Activated CD4-positive, CD25-positive, alpha-beta regulatory T cell treated with anti-CD3 and anti-CD28 coated beads, Interleukin-2, amount 50 U/mL, for 16 hours (primary cell): ENCODE measurements at places on chromosomes 2 and 18.
A peak's percentile ranks its signal among the peaks of the same experiment; 100 is the strongest.

- DNase-seq, result no peak
Observed at GRCh38 chr18:49697757-49698524, 115.4 kb downstream of the ACAA2 start.

DNA sequence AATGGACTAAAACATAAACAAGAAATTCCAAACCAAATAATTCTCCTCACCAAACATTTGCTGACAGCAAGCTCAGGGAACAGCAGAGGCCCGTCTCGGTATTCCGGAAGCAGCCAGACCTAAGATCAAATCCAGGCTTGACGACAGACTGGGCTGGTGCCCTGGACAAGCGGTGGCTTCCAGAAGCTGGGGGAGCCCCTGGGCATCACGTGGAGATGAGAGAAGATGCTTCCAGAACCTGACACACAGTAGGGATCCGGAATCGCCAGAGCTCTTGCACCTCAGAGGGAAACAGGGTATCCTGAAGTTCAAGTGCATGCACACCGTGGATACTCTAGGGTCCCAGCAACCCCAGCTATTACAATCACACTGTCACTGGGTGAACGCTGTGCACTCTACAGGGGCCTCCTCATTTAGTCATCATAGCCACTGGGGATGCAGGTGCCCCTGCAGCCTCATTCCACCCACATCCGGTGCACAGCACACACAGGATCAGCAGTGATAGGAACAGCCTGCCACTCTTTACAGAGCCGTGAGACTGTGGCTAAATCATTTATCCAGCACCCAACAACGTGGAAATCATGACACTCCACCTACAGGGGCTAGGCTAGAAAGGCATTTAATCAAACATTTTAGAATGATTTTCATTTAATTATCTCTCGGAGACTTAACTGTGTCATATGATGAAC, 102.6 kb downstream of the HDAC4 start:
- peak; percentile 41 for DNase-seq

DNA sequence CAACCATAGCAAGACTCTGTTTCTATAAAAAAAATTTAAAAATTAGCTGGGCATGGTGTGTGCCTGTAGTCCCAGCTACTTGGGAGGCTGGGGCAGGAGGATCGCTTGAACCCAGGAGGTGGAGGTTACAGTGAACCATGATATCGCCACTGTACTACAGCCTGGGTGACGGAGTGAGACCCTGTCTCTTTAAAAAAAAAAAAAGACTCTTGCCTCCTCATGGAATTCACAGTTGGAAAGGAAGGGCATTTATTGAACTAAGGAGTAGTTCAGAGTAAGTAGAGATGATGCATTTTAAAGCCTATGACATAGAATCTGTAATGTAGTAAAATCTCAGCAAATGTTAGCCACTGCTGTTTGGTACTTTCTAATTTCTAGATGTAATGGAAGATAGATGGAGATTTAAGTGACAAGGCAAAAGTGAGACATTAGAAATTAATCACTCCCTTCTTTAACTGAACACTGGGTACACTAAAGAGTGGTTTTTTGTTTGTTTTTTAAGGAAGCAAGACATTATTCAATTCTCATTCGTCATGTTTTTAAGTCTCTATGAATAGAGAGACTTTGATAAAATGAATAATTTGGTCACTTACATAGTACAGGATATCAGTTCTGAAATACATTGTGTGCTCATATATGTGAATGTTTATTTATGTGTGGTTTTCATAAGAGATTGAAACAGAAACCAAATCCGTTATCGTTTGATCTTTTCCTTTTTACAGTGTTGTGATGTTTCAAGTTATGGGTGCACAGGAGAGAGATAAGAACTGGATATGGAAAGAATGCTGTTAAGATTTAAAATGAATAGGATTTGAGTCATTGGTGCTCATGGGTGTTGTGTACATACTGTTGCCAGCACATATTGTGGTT, 186.1 kb upstream of the STON1 start:
- no peak for DNase-seq

DNA sequence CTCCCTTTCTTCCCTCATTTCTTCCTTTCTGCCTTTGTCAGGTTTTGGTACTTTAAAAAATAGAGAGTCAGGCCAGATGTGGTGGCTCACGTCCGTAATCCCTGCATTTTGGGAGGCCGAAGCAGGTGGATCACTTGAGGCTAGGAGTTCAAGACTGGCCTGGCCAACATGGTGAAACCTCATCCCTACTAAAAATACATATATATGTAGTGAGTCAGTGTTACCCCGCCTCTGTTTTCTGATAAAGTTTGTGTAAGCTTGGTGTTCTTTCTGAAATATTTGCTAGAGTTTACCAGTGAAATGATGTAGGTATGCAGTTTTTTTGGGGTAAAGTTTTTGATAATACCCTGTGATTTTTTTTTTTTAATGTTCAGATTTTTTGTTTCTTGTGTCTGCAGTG, 58.8 kb downstream of the DGKD start:
- DNase-seq, result no peak

DNA sequence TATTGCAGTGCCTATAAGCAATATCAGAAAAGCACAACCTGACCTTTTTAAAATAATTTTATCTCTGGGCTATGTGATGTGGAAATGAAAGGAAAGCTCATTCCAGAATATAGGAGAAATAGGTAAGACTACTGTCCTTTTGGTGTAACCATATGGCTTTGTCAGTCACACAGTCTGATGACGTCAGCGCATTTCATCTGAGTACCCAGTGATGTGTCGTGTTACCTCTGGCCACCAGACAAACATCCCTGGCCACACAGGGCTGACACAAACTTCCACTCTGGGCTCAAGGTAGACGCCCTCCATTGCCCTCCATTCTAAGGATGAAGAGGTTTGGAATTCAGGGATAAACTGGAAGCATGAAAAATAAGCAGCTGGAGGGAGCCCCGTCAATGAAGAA, 506.7 kb downstream of the CMPK2 start:
- no peak for DNase-seq

DNA sequence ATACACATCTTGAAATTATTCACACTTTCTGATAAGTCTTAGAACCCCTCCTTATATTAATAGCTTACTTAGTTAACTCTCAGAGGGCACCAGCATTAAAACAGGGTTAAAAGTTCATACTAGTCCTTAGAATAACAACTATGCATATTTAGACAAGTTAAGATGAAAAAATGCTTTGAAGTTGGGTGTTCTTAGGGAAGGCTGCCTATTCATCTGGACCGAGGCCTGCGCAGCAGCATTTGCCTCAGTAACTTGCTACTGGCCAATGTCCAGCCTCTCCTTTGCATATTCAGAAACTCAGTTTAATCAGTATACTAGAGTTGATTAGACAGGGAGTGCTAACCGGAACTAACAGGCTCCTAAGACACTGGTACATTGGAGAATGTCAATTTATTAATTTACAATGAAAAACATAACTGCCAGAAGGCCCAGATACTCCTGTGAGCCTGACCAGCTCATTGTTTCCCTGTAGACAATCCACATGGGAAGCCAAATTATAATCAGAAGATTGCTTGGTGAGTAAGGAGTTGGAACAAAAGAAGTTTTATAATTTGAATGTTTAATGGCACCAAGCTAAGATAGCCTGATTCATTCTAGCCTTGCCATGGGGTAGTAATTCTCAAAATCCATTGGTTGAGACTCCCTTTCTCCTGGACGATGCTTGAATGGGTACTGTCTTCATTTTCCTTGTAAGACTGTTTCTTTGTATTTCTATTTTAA, 48.9 kb downstream of the DYNC1I2 start:
- no peak for DNase-seq

- DNase-seq, result no peak
Observed at GRCh38 chr2:170485254-170486026, 229.7 kb upstream of the SP5 start.

DNA sequence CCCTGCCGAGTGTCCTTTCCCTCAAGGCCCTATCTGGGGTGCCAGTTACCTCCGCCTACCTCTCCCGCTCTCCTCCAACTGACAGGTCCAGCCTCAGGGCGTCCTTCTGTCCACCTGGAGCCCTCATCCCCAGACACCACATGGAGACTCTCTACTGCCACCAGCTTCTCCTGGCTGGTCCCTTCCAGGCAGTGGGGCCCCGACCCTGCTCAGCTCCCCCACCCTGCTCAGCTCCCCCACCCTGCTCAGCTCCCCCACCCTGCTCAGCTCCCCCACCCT, 74.0 kb upstream of the ODC1 start:
- DNase-seq, result no peak

- DNase-seq, result no peak
Observed at GRCh38 chr2:1717113-1717512, 27.2 kb downstream of the PXDN start.

DNA sequence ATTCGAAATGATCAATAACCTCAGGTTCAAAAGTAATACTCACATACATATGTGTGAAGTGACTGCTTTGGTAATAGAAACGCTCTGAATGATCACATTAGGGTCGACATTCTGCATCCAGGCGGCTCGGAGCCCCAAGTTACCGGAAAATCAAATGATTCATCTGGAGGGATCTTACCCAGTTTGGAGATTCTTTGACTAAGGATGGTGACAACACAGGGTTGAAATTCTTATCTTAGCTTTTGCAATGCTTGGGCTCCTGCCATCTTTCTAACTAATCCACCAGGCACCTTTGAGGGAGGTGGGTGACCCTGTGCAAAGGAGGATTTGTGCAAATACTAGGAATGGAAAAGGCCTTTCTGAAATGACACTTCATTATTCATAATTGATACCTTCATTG, 10.8 kb downstream of the GBX2 start:
- DNase-seq, result no peak

DNA sequence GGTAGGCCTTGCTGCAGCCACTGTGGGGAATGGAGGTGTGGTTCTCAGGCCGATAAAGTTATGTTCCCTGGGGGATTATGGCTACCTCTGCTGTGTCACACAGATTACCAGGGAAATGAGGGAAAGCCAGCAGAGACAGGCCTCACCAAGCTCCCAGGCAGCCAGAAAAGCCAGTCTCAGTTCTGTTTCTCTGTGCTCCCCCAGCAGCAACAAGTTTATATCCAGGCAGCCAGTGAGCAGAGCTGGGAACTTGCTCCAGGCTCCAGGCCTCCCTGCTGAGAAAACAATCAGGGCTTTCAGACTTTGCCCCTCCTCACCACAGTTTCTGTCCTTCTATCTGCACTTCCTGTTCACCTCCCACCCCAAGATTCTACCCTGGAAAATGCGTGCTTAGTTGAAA, 596.6 kb upstream of the GYPC start:
- no peak for DNase-seq

GRCh38 chr2:7745369-7745768, 828.2 kb downstream of the RNF144A start:
- no peak for DNase-seq

DNA sequence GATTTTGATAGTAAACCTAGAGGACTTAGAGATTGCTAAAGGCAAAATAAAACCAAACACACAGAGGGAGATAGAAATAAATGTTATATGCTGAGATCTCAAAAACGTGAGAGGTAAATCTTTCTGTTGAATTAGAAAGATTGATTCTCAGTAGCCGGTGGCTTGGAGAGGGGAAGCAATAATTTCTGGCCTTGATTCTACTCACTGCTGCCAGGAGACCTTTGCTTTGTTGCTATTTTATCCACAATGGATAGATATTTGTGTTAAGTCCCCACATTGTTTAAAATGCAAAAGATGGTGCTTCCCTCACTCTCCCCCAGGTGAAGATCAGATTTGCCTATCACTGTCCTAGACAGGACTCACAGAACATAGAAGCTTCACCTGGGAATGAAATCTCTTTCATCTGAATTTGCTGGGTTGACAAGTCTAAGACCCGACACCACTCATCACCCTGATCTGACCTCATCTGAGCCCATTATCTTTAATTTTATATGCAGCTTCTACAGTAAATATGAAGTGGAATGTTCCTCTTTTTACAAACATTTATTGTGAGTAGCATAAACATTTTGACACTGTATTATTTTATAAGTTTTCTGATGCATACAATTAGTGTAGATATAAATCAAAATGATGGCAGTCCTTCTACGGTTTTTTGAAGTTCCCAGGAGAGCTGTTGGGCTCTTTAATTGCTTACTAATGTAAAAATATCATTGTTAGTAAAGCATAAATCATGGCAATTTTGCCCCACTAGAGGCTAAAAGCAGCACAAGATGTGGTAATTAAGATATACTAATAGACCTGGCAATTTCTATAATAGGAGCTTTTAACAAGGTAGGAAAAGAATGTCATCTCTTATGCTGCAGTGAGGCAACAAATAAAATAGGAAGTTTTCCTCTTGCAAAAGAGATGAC, 149.7 kb downstream of the DCC start:
- DNase-seq, result no peak

GRCh38 chr18:35470435-35470834, 27.3 kb downstream of the INO80C start:
- DNase-seq, result no peak

DNA sequence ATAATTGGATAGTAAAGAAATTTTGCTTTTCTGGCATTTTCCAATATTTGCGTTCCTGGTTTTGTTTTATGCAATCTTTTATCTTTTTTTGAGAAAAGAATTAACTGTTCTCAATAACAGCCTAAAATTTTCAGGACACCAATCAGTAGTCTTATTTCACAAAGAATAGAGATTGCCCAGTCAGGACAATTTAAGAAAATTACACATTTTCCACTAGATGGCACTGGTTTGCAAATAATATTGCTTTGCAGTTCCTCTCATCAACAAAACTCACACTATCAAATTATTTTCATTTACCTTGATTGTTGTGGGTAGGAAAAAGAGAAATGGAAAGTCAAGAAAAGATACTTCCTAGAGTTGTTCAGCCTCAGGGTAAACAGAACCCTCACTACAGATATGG, 2.4 kb upstream of the RBM45 start:
- no peak for DNase-seq

- no peak for DNase-seq
Observed at GRCh38 chr18:48740068-48740440, 201.2 kb downstream of the CTIF start.

DNA sequence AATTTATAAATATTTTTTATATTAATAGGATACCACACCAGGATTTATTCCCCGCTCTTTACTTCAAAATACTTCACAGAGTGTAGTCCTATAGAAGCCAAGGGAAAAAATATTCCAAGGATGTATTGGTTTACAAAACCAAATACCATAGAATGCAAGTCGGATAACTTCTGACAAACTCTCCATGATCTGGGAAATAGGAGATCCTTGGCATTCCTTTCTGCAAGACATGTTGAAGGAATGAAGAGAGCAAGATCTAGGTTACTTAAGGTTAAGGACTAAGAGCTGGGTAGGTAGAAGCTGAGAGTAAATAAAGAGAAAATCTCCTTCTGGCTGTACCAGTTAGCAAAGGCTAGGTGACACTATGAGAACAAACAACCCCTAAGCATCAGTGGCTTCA, 141.2 kb downstream of the LRATD1 start:
- no peak for DNase-seq

GRCh38 chr2:145753966-145754365, 1234.0 kb upstream of the ZEB2 start:
- no peak for DNase-seq

GRCh38 chr18:61679836-61680235, 213.0 kb downstream of the RNF152 start:
- no peak for DNase-seq

DNA sequence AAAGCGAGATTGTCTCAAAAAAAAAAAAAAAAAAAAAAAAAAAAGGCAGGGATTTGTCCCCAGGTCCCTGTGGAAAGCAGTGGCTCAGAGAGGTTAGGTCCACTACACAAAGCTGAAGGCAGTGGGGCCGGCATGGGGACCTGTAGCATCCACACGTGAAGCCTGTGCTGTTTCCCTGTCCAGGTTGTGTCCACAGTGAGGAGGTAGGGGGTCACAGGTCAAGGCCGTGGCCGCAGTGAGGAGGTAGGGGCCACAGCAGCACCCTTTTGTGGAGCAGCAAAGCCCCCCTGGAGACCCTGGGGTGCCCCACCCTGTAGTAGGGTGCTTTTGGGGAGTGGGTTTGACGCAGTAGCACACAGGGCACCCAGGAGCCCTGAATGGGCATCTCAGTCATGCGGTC, 14.0 kb downstream of the TMEM177 start:
- no peak for DNase-seq
